Stimulated activated CD8-positive, alpha-beta memory T cell treated with anti-CD3 and anti-CD28 coated beads, Interleukin-15, amount 100 ng/mL, for 1 hour (primary cell): ENCODE measurements at places on chromosomes 5 and 9.

GRCh38 chr9:128409978-128410377, 10.7 kb upstream of the CERCAM start:
- no peak for DNase-seq

DNA sequence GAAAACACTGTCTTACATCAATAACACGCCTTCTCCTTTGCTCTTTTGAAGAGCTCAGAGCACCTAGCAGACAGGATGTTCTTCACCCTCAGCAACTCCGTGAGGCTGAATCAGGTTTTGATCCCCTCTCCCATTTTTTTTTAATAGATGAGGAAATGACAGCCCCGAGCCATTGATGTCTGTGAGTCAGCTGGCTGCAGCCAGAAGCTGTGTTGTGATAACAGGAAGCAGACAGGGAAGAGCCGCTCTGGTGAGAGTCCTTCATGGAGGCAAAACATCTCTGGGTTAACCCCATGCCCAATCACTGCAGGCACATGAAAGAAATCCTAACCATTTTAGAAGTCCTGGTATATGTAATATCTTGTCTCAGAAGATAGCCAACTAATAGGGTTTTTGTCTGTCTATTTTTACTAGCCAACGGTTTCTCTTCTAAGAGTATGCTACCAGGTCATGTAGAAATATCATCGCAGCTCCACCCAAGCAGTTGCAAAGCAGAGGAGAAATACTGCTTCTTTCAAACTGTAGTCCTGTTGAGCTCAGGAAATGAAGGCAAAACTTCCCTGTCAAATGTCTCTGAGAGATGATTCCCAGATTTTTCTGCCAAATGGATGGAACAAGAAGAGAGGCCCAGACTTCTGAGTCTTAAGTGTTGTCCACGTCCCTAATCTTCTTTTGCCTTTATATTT, 568.9 kb downstream of the CCDC171 start:
- DNase-seq = no peak

DNA sequence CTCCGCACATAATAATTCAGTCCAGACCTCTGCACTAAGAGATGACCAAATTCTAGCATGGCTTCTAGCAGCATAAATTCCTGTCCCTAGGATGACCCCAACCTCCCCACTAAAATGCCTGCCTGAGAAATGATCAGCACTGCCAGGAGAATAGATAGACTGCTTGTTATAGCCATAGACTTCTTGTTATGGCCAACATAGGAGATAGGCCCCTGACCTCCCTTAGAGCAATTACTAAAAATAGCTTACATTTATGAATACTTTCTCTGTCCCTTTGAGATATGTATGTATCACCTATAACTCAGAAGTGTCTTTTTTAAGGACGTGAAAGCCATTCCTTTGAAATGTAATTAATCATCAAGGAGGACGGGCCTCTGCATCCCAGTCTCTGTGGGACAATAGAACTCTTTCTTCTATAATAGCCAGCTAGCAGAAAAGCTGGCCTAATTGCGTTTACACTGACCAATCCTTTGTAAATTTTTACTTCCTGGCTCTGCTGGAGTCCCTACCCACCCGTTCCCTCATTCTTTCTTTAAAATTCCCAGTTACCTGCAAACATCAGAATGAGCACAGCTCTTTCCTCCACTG, 1002.7 kb downstream of the CDH18 start:
- DNase-seq = no peak

DNA sequence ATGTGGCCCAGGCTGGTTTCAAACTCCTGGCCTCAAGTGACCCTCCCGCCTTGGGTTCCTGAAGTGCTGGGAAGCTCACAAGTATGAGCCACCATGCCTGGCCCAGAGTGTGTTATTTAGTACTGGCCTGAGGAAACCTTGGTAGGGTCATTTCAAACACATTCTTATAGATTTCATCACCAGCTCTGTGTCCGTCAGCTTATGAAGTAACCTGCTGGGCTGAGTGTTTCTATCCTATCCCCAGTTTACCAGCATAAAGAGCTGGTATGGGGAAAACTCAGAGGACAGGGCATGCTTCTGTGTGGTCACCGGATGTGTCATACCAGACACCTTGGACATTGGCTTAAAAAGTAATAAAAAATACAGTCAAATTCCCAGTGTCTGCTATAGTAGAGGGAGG, 45.3 kb downstream of the PTPN3 start:
- no peak for DNase-seq

DNA sequence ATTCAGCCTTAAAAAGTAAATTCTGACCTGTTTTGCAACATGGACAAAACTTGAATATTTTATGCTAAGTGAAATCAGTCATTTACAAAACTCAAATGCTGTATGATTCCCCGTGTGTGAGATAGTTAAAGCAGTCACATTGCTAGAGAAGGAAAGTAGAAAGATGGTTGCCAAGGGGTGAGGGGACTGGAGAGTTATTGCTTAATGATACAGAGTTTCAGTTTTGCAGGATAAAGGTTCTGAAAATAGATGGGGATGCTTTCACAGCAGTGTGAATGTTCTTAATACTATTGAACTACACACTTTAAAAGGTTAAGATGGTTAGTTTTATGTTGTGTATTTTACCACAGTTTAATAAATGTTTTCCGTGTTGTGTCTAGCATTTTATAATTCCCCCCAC, 51.2 kb downstream of the SGCD start:
- no peak for DNase-seq

DNA sequence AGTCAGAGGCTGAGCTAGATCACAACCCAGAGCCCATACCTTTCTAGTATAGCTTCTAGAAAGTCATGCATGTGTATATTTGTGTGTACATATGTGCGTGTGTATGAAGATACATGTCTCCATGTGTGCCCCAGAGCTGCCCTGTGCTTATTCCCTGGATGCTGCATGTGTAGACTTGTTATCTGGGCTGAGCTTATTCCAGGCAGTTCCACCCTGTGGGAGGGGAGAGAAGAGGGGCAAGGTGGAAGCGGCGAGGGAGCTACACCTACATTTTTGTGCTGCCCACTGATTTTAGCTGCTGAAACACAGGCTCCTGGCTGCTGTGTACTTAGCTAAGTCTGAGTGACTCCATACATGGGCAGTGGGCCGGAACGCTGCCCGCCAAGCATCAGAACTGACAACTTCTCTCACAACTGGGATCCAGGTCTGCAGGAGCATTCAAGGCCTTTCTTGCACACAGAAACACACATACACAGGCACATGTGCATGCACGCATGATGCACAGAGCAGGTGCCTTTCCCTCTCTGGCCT, 38.0 kb upstream of the XPA start:
- no peak for DNase-seq

DNA sequence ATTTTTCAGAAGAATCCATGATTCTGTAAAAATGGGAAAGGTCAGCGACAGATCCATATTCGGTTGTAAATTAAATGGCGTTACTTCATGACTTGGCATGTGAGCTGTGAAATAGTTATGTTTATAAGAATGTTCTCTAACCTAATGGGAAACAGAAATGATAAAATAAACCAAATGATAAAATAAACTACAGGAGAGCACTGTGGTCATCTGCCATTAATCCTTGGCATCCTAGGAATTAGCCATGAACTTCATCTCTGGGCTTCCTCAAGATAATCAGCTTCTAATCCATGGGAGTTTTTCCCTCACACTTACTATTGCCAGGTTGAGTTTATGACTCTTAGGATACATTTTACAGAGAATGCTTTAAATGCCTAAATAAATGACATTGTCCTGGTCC, 94.6 kb upstream of the SLC30A5 start:
- no peak for DNase-seq

DNA sequence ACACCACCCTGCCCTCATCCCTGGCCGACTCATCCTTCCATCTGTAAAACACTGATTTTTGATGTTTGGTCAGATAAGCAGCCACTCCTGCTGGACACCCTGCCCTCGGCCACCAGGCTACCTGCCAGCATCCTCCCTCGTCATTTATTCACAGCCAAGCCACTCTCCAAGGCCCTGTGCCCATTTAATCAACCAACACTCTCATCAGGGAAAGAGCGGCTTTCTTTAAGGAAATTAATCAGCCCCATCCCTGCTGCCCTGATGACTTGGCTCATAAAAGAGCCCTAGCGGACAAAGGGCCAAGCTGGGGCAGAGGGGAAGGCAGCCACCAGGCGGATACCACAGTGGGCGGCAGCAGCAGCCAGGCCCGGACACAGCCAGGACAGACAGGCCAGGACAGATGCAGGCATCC, 52.4 kb downstream of the GOLM1 start:
- no peak for DNase-seq

- DNase-seq = no peak
Observed at GRCh38 chr9:79658926-79659325, 87.2 kb downstream of the TLE4 start.

GRCh38 chr9:125466411-125466810, 204.8 kb downstream of the GAPVD1 start:
- DNase-seq = no peak

- no peak for DNase-seq
Observed at GRCh38 chr9:122961139-122961538, 20.3 kb downstream of the RABGAP1 start.

DNA sequence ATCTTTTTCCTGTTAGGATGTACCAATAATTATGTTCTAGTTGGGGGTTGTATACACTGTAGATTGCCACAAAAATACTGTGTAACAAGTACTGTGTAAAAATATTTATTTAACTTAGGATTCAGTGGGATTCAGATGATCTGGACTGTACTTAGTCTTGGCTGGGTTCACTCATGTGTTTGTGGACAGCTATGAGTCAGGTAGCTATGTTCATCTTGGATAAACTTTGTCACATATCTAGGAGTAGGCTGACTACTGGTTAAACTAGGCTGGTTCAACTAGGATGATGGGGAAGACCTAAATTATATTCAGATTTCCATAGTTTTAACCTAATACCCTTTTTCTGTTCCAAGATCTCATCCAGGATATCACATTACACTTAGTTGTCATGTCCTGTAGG, 32.1 kb upstream of the TNFSF15 start:
- no peak for DNase-seq

GRCh38 chr5:68381909-68382308, 166.4 kb downstream of the PIK3R1 start:
- DNase-seq = no peak

- no peak for DNase-seq
Observed at GRCh38 chr9:89598926-89599325, 5.9 kb upstream of the GADD45G start.

- no peak for DNase-seq
Observed at GRCh38 chr5:173771121-173771724, 116.9 kb upstream of the CPEB4 start.

DNA sequence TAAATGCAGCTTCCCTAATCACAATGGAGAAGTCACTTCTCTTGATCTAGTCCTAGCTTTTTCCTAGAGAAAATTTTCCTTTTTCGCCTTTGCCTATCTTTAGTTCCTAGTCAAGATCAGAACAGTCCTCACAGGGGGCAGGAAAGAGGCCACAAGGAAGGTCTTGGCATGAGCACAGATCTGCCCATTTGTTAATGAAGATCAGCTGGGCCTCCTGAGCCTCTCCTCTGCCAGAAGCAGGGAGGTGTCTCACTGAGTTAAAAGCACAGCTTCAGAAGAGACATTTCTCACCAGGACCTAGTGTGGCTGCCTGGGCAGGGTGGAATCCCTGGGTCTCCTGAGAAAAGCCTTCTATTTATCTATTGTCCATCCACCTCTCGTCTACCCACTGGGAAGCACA, 357.8 kb downstream of the TMEM38B start:
- no peak for DNase-seq

- DNase-seq = no peak
Observed at GRCh38 chr9:114311571-114312512, 11.1 kb upstream of the ORM1 start.

DNA sequence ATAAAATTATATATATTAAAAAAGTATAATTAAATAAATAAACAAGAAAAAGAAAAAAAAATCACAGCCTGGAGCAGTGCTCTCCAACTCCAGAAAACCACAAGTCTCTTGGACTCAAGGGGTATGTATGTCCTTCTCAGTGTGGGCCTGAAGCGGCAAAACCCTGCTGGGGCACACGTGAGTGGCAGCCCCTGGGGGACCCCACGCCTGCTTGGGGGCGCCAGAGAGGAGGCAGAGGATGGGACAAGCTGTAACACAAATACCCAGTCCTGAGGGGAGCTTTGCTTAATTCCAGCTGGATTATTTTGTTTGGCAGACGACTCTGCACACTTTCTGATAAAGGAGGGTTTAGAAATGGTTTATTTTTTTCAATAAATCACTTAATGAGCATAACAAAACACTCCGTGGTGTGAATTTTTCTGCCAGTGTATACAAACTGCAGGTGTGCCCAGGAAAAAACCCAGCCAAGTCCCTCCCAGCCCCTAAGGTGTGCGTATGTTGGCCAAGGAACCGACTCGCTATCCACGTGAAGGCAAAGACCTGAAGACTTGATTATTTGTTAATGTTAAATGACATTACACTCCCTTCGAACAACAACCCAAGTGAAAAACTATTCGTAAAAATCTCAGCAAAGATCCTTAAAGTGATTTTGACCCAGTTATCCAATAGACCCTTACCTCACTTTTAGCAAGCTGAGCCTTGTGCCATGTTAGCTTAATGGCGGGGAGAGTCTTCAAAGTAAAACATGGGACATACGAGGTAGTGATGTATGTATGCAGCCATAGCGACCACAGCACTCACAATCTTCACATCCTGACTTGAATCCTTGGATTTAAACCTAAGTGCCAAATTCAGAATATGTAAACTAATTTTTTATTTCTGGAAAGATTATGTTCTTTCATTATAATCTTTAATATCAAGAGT, 32.9 kb downstream of the ANKH start:
- no peak for DNase-seq

DNA sequence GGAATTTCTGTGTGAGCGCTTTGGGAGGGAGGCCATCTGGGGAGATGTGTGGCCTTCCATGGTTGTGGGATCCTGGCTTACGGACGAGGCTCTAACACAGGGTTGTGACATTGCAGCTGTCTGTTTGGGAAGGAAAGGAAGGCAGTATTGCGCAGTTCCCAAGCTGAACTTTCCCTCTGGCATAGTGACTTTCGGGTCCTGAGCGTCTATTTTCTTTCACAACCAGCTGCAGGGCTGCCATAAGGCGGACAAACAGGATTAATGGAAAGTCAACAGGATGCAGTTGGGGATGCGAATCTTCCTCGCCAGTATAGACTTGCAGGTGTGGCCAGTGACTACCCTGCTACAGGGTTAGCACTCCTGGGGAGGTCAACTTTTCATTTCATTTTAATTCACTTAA, 25.9 kb downstream of the CCT5 start:
- DNase-seq = no peak

- DNase-seq = no peak
Observed at GRCh38 chr5:68673106-68673822, 420.6 kb upstream of the SLC30A5 start.

DNA sequence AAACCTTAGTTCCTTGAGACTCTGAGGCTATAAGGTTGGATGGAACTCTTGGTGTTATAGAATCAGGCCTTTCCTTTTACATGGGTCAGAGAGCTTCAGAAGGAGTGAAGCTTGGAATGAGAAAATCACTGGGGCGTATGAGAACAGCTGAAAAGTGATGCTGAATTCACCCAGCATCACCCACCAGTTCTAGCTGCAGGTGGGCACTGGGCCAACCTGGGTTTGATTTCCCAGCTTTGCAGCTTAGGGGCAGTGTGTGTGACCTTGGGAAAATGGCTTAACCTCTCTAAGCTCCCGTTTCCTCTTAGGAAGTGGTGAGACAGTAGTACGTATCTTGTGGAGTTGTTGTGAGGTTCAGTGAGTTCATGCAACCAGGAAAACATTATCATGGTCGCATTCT, 10.7 kb downstream of the PCDH12 start:
- DNase-seq = no peak

- DNase-seq = no peak
Observed at GRCh38 chr9:131835151-131835910, 95.5 kb upstream of the RAPGEF1 start.
